Sciatic nerve (tissue), 2 donors: ENCODE measurements at places on chromosomes 2 and 18.

DNA sequence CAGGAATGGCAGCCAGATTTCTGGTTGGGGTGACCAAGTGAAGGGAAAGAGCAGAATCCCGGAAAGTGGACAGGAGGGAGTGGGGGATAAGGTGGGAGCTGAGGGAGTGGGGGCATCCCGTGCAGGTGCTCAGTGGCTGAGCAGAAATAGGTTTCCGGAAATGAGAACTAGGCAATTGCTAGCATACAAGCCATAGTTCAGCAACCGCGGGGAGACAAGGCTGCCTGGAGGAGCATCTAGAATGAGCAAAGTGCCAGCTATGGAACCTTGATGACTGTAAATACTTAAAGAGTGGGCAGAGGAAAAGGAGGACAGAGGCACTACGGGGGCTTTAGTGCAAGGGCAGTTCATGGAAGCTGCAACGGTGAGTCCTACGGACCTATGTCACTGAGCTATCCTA lies 220.2 kb downstream of the BCL11A start:
- no peak for DNase-seq

DNA sequence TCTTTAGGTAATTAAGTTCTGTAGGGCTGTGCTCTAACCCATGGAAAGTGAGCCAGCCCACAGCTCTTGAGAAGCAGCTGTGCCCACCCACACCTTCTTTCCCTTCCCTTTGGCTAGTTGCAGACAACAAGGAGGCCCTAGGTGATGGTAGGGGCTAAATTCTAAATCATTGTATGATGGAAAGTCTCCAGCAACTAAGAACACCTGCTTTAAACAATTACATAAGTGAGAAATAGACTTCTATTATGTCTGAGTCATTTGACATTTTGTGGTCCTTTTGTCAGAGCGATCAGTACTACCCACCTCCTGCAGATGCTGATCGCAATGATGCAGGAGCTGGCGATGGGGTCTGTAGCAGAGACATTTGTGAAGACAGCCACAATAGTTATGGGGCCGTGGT lies 79.6 kb downstream of the TEX51 start:
- no peak for DNase-seq

- DNase-seq, result no peak
These were observed 162.1 kb downstream of the UBE2E3 start for GRCh38 chr2:181142514-181142913.

DNA sequence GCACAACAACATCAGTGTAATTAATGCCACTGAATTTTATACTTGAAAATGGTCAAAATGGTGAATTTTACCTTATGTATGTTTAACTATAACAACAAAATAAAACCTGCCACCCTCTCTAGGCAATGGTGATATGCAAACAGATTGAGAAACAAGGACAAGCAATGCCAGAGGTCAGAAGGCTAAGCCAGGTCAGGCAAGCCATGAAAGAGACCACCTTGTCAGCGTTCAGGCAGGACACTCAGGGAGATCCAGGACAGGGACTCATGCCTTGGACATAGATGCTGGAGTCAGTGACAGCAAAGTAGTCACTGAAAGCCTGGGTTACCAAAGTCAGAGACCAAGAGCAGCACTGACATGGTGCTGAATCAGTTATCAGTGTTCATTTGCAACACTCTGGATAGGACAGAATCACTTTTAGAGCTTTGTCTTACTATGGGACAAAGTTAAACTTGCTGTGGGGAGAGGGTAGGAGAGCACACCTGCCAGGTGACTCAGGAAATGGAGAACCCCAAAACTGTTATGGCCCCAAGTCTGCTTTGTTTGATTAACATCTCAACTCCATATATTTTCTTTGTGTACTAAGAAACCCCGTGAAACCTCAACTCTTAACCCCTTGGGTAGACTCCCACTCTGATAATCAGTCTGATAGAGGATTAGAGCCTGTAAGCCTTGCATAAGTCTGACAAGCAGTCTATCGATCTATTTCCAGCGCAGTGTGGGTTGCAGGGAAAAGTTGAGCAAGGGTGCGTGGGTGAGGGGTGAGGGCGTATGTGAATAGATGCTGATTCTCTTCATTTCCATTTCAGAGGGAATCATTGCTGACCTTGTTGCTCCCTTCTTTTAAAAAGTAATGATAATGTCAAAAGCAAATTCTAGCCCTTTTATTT lies 48.7 kb upstream of the ZNF385B start:
- no peak for DNase-seq

GRCh38 chr2:169105476-169105875 lies 36.1 kb downstream of the DHRS9 start:
- DNase-seq, result no peak

DNA sequence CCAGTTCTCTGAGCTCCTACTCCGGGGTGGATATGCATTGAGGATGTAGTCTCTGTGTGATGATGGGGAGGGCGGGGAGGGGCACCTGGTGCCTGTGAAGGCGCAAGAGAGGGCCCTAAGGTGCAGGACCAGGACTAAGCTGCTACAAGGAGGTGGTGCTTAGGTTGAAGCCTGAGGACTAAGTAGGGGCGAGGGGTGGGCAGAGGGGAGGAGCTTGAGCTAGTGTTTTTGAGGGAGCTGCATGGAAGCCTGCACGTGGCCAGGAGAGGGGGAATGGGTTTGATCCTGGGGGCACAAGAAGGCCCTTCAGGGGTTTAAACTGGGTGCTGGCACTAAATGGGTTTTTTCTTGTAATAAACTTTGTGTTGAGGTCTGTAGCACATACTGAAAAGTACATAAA lies 105.0 kb downstream of the UGGT1 start:
- no peak for DNase-seq

DNA sequence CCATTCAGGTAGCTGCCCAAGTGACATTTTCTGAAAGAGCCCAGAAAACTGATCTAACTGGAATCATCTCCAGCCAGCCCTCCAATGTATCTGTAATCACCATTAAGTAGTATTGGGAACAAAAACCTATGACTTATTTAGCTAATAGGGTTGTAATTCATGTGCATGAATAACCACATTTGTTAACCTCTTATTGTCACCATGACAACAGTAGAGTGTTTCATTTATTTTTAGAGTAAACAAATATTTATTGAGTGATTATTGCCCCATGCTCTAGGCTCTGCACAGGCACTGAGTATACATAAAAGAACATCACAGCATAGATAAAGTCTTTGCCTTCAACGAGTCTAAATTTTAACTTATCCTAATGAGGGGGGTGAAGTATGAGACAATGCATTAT lies 265.4 kb upstream of the UBE2E3 start:
- no peak for DNase-seq

- peak; percentile 66 for DNase-seq
These were observed 108.3 kb downstream of the PIEZO2 start for GRCh38 chr18:11040823-11041656.

DNA sequence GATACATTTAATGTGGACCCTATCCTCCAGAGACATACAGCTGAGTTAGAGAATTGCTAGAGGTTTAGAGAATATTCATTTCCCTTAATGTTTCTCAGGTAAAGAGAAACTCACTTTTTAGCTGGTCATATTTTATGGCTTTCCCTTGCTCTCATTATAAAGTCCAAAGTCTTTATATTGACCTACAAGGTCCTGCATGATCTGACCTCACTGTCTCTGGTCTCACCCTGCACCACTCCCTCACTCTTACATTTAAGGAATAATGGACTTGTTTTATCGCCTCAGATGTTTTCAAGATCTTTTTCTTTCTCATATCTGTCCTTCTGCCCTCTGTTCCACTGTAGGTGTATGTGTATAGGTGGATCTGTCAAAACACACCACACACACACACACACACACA lies 597.3 kb downstream of the PLCL1 start:
- no peak for DNase-seq

DNA sequence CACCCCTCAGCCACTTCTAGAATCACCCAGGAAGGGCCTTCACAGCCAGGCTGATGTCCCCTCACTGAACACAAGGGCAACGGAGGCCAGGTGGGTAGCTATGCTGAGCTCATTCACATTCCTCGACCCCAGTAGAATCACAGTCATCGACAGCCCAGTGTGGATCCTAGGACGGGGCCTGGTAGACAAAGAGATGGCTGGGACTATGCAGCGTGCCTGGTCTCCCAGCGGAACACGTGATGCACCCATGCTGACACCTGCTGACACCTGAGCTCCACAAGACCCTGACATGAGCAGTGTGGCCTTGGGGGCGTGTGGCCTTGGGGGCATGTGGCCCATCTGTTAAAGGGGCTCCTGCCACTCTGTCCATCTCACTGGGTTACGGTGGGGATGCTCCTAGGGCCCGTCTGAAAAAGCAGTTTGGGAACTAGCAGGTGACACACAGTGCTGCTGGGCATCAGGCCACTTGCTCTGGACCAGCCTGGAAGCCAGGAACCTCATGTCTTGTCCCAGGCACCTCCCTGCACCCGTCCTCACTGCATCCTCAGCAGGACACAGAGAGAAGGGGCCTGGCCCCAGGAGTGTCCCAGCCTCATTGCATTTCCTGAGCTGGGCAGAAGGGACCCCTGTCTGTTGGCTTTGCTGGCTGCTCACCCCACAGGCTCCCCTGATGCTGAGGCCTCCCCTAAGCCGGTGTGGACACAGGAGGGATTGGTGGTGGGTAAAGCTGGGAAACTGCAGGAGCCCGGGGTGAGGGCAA lies 9.7 kb downstream of the ECEL1 start:
- DNase-seq, result peak; percentile 36

- no peak for DNase-seq
These were observed 182.9 kb downstream of the MYO1B start for GRCh38 chr2:191428141-191428540.
